ENCODE measurements at places on chromosomes 6 and 20. TPM values are rescaled to one million over a fixed set of nuclear protein-coding genes. Genes with fewer than 3 reads are reported as not detected.

The LKAAEAR1 gene
- total RNA-seq, result 2.3 TPM

The KCNK15 gene
- total RNA-seq, result 0.79 TPM

The BTNL2 gene
- not detected for total RNA-seq

The PNLDC1 gene
- total RNA-seq, result 0.10 TPM

The EDN3 gene
- 3.0 TPM for total RNA-seq

The PRSS16 gene
- 3.2 TPM for total RNA-seq

The RNF144B gene
- 0.41 TPM for total RNA-seq

The OR2B6 gene
- not detected for total RNA-seq

The SNAP25 gene
- 15.4 TPM for total RNA-seq

The TTPAL gene
- 13.6 TPM for total RNA-seq

All from A549 treated with Mapracorat at 1 μM for 4 hours (cell line).